ENCODE measurements at places on chromosomes 3 and 15.

- DNase-seq: no peak
Measured at GRCh38 chr3:139686624-139687023, 8.9 kb upstream of the NMNAT3 start.

DNA sequence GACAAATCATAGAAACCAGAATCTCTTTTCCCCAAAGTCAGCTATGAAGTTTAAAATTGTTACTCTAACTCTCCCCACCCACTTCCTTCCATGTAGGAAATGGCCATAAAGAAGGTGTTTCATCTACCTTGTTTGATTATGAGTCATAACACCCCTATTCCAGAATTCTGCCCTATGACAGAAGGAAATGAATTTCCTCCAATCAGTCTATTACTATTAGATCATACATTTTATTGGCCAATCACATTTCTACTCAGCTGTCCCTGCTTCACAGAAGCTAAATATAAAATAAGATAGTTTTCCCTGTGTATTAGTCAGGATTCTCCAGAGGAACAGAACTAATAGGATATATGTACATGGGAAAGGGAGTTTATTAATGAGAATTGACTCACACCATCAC lies 102.1 kb downstream of the TGFBR2 start:
- no peak for DNase-seq

- no peak for DNase-seq
Measured at GRCh38 chr3:170641510-170642236, 55.8 kb upstream of the SLC7A14 start.

DNA sequence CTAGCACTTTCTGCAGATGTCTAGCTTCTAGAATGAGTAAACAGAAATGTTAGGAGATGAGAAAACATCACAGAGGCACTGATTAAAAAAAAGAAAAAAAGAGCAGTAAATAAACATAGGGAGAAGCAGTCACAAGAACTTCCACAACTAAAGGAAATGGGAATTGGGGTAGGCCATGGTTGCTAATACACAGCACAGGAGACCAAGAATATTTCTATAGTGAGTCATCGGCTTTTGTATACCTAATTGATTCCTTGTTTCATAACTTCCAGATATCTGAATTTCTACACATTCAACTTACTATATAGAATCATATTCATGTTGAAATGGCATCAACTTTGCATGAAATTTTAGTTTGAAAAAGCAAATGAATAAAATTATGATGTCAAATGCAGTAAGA lies 47.3 kb upstream of the TCF12 start:
- no peak for DNase-seq

GRCh38 chr15:29071882-29072273 lies 186.1 kb downstream of the APBA2 start:
- DNase-seq: no peak
